ENCODE measurements at places on chromosomes 7 and 10.

GRCh38 chr10:48554246-48554645, 50.6 kb downstream of the ARHGAP22 start:
- no peak for DNase-seq

- no peak for DNase-seq
Measured at GRCh38 chr10:22259280-22259679, 41.5 kb upstream of the EBLN1 start.

GRCh38 chr10:75932921-75933320, 501.5 kb downstream of the LRMDA start:
- DNase-seq = no peak

DNA sequence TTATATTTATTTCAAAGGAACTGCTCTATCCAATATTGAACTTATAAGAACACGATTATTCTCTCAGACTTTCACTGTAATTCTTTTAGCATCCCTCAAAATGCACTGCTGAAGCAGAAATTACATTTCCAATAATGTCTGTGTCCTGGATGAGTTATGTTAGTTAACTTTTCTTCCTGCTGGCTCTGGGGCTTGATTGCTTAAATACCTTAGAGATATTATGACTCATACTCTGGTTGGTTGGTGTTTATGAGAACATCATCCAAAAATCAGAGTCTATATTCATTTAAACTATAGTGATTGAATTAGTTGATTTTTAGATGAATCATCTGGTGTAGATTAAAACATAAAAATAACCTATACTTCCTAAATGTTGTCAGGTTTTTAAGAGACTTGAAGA, 246.3 kb upstream of the VWC2 start:
- DNase-seq = no peak

- no peak for DNase-seq
Measured at GRCh38 chr7:80671744-80672143, 33.3 kb downstream of the CD36 start.

DNA sequence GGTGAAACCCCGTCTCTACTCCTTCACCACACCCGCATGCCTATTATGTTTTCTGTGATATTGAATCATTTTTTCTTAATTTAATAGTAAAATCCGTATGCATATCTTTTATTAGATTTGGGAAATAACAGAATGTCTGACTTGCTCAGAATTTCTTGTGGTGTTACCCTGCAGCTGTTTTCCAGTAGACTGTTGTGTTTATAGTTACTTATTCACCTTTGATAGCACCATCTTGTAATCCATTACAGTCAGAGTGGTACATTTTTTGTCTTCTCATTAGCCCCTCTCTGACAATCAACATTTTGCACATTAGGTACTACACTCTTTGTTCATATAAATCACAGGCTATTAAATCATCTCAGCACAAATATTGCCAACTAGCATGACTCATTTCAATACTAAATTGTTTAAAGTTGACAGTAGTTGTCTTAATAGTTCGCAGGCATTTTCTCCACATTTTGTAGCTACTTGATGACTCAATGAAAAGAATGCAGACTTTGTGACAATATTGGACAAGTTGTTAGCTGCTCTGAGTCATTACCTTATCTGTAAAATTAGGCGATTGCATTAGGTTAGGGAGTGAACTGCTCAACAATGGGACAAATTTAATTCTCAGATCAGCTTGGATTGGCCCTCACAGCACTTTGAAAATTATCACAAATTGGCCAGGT, 17.8 kb upstream of the SLC16A12 start:
- DNase-seq = no peak

GRCh38 chr10:130553826-130554225, 417.6 kb downstream of the GLRX3 start:
- DNase-seq = no peak

GRCh38 chr7:154423231-154423630, 371.0 kb downstream of the DPP6 start:
- DNase-seq = no peak

DNA sequence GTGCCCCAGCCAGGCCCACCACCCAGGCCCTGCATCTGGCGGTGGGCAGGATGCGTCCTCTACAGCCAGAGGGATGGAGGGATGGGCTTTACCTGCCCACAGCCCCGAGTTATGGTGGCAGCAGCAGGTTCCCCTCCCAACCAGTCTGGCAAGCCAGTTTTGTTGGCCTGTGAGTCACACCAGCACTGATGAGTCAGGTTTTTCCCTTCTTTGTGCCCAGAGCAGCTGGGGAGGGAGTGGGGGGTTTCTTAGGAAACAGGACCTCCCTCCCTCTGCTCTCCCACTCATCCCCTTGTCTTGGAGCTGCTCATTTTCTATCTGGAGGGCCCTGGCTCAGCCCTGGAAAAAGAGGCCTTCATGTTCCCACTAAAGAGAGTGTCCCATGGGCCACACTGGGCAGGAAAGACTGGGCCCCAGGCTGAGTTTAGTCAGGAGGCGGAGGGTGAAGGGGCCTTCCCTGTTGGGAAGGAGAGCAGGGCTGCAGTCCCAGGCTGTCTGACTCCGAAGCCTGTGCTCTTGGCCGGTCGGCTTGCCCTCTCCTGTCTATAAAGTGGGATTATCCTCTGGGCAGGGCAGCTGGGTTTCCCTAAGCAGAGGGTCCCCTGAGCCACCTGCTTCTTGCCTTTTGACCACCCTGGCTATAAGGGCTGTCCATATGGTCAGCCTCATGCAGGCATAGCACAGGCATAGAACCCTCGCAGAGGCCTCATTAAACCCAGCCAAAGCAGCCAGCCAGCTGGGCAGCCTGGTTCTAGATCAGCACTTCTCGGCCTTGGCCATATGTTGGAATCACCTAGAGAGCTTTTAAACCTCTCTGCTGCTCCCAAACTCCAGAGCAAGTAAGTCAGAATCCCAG, 30.2 kb upstream of the ANKRD2 start:
- DNase-seq = peak; percentile 18

DNA sequence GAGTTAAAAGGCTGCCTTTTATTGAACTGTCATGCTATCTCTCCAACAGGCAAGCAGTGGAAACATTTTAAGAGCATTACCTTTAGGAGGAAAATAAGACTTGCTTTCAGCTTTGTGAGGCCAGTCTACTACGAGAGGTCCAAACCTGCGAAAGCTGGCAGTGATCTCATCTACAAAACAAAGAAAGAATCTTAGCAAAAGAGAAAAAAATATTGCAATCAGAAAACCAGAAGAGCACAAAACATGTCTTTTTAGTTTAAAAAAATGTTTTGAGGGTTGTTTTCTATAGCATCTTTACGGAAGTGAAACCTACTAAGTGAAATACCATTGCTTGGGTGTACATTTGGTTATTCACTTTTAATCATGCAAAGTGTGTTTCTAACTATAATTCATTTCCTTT, 147.9 kb downstream of the CPEB3 start:
- DNase-seq = no peak

DNA sequence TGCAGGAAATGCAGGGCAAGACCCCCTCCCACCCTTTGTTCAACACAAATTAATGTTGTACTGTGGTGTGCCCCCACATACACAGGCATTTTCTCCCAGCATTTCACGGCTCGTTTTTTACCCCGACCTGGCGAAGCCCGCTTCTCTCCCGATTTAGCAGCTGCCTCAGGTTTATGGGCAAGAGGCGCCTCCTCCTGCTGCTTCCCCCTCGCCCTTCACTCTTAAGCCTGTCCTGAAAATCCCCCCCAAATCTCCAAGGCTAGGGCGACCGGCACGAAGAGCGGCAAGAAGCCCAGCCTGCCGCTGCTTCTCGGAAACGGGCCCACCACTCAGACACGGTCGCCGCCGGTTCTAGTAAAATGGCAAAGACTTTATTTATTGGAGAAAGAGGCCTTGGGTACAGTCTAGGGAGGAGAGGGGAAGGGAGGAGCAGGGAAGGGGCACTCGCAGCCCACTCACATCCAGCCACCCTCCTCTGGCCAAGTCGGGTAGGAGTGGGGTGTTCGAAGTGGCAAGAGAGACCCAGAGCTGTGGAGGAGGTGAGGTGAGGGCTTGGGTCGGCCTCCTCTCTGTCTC, 3.3 kb downstream of the LBX1 start:
- no peak for DNase-seq

- DNase-seq = no peak
Measured at GRCh38 chr7:38215115-38215514, 37.1 kb downstream of the STARD3NL start.

DNA sequence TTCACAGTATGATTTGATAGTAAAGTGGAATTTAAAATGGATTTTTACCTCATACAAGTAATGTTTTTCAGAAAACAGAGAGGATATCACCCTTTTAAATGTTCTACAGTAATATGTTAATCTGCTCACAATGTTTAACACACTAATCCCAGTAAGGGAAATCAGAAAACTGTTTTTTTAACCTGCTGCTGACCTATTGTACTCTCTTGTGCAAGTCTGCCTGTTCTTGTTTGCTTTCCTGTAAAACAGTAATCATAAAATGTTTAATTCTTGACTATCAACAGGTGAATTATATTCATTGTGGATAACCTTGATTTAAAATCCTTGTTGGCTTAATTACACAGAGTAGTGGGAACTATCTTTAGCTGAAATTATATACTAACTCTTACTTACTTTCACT, 126.4 kb downstream of the GNAT3 start:
- DNase-seq = no peak

DNA sequence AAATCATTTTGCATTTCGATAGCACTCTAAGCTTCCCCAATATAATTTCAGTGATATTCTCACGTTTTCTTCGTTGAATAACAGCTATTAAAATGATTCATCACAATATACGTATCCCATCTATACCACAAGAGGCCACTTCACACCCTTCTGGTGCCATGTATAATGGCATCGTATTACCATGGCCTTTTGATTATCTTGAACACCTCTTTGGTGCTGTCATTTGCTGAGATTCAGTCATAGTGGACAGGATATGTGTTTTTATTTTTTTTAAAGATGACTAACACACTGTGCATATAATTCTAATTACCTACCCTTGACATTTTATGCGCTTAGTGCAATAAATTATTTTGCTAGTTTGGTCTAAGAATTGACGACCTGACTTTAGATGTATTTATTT, 6.7 kb upstream of the INSYN2A start:
- DNase-seq = no peak

DNA sequence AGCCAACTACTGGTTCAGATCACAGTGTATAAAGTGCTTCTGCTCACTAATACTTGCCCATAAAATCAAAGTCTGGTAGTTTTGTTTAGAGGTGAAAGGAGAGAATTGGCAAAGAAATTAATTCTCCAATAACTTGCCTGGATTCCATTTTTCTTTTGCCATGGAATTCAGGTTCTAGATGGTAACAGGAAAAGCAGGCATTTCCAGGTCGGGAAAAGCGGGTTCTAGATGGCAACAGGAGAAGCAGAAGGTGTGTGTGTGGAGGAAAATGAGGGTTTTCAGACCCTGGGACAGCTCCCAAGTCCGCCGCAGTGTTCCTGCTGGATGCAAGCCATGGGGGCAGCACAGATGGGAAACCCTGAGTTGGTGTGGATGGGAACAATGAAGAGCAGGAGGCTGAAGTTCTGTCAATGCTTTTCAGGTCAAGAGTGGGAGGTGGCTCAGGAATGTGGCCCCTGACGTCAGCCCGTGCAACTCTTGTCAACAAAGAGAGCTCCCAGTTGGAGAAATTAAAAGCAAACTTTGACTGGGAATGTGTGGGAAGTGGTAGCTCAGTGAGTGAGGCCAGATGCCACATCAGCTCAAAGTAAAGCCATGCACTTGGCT, 696.7 kb downstream of the LRMDA start:
- no peak for DNase-seq

GRCh38 chr7:155490697-155491628, 33.0 kb downstream of the EN2 start:
- DNase-seq = peak; percentile 39

DNA sequence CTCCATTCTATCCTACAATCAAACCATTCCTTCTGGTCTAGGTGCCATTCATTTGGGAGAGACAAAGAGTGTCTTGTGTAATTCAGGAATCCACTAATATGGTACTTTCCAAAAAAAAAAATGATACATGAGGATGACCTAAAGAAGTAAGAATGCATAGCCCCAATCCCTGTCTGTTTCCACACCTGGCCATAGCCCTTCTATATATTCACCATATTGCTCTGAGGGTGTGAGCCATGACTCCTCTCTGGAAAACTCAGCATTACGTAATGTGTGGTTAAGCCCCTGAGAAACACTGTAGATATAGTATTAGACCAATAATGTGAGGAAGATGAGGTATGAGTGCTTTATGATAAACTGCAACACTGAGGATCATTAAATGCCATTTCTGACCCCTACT, 592.7 kb downstream of the INHBA start:
- no peak for DNase-seq

DNA sequence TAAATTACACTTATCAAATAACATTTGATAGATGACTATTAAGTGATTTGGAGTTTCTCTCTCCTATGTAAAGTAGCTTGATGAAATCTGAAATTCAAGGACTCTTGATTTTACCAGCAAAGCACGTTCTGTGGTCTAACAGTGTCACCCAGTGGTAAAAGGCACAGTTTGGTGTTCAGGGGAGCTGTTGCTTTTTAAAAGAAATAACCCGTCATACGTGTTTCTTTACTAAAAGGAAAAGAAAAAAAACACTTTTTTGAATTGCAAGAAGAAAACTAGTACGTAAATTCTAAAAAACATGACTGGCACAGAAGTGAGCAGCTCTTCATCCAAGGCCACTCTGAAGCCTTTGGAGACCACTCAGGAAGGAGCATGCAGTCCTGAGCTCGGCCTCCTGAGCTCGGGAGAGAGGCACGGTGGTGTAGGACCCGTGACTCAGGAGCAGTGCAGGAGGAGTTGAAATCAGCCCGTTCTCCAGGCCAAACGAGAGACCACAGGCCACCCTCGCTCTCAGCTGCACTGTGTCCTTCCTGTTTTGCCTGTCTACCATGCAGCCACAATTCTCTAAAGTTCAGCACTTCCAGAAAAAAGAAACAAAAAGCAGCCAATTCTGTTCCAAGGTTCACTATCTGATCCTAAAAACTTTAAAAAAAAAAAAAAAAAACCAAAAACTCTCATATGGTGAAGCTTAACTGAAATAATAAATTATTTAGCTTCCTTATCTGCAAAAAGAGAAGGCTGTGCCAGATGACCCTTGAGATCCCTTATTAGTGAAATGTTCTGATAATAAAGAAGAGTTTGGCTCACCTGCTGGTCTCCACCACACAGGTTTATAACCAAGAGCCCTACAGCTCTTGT, 212.6 kb upstream of the FRMD4A start:
- no peak for DNase-seq

- DNase-seq = no peak
Measured at GRCh38 chr7:76016191-76016947, 22.0 kb upstream of the TMEM120A start.

GRCh38 chr7:27825891-27826290, 85.9 kb downstream of the TAX1BP1 start:
- no peak for DNase-seq

DNA sequence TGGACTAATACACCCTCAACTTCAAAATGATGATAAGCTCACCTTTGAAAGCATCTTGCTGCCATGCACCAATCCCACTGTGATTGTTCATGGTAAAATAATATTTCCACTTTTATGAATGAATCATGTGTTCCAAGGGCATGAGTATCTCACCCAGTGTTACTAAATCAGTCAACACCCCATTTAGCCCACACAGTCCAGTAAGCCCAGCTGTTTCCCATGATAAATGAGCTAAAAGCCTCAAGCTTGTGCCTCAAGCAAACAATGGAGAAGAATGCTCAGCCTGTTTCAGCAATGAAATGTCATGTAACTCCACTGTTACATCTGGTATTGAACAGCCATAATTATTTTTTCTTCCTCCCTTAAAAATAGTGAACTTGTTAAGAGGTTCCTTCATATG, 442.5 kb downstream of the XPNPEP1 start:
- no peak for DNase-seq

- DNase-seq = no peak
Measured at GRCh38 chr7:115097175-115097671, 175.3 kb downstream of the MDFIC start.

GRCh38 chr10:122485670-122486069, 24.3 kb downstream of the HTRA1 start:
- no peak for DNase-seq
